ENCODE measurements at places on chromosomes 5 and 9. TPM values are rescaled to one million over a fixed set of nuclear protein-coding genes. Genes with fewer than 3 reads are reported as not detected.

IFNA21 gene
- not detected for total RNA-seq

LECT2 gene
- total RNA-seq = not detected

CDC20B gene
- 0.13 TPM for total RNA-seq

ZNG1F gene
- total RNA-seq = 8.9 TPM

SPINK7 gene
- total RNA-seq = not detected
